CD8-positive, alpha-beta memory T cell (primary cell): ENCODE measurements at places on chromosomes 2 and 18. TPM values are rescaled to one million over a fixed set of nuclear protein-coding genes. Genes with fewer than 3 reads are reported as not detected.

ABCG8 gene
- not detected for polyA plus RNA-seq

DNA sequence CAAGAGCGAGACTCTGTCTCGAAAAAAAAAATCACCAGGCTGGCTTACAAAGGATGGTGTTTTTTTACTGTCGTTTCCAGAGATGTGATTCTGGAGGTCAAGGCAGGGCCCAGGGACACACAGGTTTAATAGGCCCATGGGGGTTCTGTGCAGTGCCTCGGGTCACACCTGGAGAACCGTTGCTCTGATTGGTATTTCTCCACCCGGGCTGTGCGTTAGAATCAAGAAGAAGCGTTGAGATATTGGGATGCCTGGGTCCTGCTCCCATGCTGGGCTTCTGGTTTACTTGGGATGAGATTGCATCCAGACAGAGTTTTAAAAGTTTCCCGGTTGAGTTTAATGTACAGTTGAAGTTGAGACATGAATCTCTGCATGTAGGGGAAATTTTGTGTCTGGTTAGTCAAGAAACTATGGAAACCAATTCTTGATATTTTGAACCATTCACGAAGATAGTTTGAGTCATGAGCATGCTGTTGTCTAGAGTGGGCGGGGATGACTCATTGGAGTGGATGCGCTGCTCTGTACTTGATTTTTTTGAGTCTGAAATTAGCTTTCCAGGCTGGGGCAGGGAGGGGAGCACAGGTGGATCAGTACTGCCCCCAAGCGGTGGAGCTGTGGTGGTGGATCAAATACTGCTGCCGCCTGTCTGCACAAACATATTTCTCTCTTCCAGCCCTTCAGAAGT lies 50.1 kb downstream of the GREB1 start:
- no peaks in the 10 kb centered on the region for H3K27me3 ChIP-seq
- H3K36me3 ChIP-seq: no peaks in the 10 kb centered on the region
- no peaks in the 10 kb centered on the region for H3K4me1 ChIP-seq
- H3K4me3 ChIP-seq: no peak overlapping the region
- peak; percentile 19 for DNase-seq
- H3K27ac ChIP-seq: no peak overlapping the region

DNA sequence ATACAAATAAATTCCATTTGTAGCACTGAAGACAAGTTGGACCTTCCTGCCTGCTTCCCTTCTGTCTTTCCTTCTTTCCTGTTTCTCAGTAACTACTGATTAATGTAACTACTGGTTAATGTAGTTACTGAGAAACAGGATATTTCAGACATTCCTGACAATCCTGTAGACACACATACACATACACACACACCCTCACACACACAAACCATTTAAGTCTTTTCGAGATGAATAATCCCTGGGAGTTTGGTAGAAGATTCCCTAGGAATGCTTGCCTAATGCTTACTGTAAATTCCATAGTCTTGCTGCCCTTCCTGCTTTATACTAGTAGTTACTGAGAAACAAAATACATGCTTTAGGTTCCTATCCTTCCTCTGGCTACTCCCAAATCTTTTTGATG lies 83.9 kb downstream of the PIK3C3 start:
- H3K36me3 ChIP-seq: peaks cover 28% of the 10 kb centered on the region
- H3K27me3 ChIP-seq: no peaks in the 10 kb centered on the region
- H3K4me3 ChIP-seq: no peak overlapping the region
- no peaks in the 10 kb centered on the region for H3K4me1 ChIP-seq
- DNase-seq: no peak
- H3K27ac ChIP-seq: no peak overlapping the region

DNA sequence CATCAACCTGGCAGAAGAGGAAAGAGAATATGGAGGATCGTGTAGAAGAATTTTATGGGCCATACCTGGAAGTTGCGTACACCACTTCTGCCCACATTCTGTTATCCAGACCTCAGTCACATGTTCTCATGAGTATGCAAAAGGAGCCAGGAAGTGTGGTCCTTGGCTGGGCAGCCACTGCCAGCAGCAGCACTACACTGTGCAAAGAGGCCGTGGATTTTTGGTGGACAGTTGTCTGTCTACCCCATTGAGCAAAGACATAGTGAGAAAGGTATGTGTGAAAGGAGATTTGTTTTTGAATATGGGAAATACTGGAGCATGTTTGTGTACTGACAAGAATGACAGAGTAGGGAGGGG lies 68.1 kb downstream of the SDC1 start:
- DNase-seq: no peak
- H3K4me1 ChIP-seq: no peaks in the 10 kb centered on the region
- H3K36me3 ChIP-seq: no peaks in the 10 kb centered on the region
- no peak overlapping the region for H3K27ac ChIP-seq
- no peak overlapping the region for H3K4me3 ChIP-seq
- H3K27me3 ChIP-seq: no peaks in the 10 kb centered on the region

- H3K27me3 ChIP-seq: no peaks in the 10 kb centered on the region
- no peaks in the 10 kb centered on the region for H3K36me3 ChIP-seq
- no peaks in the 10 kb centered on the region for H3K4me1 ChIP-seq
- H3K27ac ChIP-seq: no peak overlapping the region
These were observed 36.7 kb upstream of the AGPS start for GRCh38 chr2:177355874-177356273.

- H3K36me3 ChIP-seq: no peaks in the 10 kb centered on the region
- H3K27ac ChIP-seq: no peak overlapping the region
- no peak overlapping the region for H3K4me3 ChIP-seq
- DNase-seq: no peak
- H3K4me1 ChIP-seq: no peaks in the 10 kb centered on the region
These were observed 14.3 kb downstream of the MALL start for GRCh38 chr2:110101280-110101844.

GRCh38 chr2:46394649-46395510 lies 84.5 kb upstream of the TMEM247 start:
- H3K27me3 ChIP-seq: no peaks in the 10 kb centered on the region
- H3K4me1 ChIP-seq: no peaks in the 10 kb centered on the region
- no peaks in the 10 kb centered on the region for H3K36me3 ChIP-seq
- H3K4me3 ChIP-seq: no peak overlapping the region
- H3K27ac ChIP-seq: no peak overlapping the region

UGT1A3 gene
- not detected for polyA plus RNA-seq

TBR1 gene
- polyA plus RNA-seq: not detected

DNA sequence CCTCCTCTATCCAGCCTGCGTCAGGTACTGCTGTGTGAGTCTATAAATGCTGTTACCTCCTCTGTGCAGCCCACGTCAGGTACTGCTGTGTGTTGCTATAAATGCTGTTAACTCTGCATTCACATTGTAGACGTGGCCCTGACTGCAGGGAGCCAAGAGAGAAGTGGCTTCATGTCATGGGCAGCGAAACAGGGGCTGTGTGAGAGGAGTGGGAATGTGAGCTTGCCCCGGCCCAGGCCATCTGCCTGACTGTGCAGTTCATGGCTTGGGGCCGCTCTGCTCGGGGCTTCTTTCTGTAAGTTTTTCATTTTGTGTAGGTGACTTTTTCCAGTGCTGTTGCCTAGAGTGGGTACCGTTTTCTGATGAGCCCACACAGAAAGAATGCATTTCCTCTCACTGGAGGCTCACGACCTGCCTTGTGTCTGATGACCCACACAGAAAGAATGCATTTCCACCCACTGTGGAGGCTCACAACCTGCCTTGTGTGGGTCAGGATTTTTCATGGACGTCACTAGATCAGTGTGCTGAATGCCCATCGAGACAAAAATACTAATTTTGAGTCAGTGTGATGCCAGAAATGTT lies 104.5 kb downstream of the SNTG2 start:
- no peak for DNase-seq
- H3K36me3 ChIP-seq: no peaks in the 10 kb centered on the region
- H3K4me3 ChIP-seq: no peak overlapping the region
- no peak overlapping the region for H3K27ac ChIP-seq
- H3K27me3 ChIP-seq: no peaks in the 10 kb centered on the region

DNA sequence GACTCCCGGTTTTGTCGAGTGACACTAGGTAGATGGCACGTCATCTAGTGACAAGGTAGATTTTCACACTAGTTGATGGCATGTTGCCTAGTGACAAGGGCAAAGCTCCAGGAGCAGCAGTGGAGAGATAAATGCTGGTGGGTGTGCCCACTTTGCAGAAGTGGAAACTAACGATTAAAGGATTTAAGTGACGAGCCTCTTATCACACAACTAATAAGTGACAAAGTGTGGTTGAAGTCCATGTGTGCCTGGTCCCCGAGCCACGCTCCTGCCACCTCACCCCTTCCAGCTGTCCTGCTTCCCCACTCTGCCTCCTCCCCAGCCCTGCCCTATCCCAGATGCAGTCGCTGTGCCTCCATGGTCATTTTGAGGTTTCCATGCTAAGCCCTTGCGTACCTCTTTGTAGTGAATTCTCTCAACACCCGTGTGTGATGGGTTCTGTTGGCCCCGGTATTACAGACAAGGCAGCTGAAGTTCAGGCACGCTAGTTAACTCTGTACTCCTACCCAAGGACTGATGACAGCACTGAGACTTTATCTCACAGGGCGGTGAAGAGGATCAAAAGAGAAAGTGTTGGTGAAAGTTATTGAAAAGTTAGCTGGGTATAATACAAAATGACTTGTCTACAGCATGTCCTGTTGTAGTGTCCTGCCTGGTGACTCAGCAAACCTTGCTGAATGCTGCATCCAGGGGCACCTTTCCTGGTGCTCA lies 113.4 kb upstream of the GLI2 start:
- H3K36me3 ChIP-seq: no peaks in the 10 kb centered on the region
- no peak for DNase-seq
- no peaks in the 10 kb centered on the region for H3K27me3 ChIP-seq
- no peak overlapping the region for H3K27ac ChIP-seq
- no peaks in the 10 kb centered on the region for H3K4me1 ChIP-seq

GRCh38 chr2:122531290-122532071 lies 776.0 kb downstream of the TSN start:
- H3K36me3 ChIP-seq: no peaks in the 10 kb centered on the region
- H3K27ac ChIP-seq: no peak overlapping the region
- no peak for DNase-seq
- no peaks in the 10 kb centered on the region for H3K27me3 ChIP-seq

ANKRD36 gene
- 11.2 TPM for polyA plus RNA-seq

CDH2 gene
- polyA plus RNA-seq: 0.23 TPM

GRCh38 chr2:237732070-237732469 lies 66.5 kb upstream of the RBM44 start:
- no peaks in the 10 kb centered on the region for H3K27me3 ChIP-seq
- no peak overlapping the region for H3K27ac ChIP-seq
- no peak for DNase-seq

DNA sequence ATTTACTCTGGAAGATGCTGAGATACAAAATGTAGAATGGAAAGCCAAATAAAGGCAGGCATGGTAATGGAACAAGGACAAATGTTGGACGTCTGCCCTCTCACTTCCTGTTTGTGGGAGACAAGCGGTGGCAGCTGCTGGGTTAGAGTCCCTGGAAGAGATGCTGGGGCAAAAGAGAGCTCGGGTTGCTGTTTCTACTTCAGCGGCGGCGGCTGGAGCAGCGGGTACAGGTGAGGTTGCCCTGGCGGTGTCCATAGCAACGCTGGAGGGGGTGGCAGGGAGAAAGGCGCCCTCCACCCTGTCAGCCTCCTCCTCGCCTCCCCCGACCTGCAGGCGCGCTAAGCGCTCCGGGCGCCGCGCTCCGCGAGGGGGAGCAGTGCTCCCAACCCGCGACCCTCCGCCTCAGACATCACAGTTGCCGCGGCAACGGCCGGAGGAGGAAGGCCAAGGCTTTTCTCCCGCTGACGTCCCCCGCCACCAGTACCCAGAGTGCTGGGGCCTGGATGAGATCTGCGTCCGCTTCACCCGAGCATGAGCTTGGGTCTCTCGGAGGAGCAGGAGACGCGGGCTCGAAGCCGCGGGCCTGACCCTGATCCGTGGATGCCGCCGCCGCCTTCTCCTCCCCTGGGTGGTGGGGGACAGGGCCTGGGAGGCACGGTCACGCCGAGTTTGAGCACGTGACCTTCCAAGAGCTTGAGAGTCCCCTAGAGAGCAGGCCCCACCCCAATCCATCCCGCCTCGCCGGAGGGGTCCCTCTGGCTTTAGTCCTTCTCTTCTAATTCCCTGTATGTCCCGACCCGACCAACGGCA lies 65.6 kb downstream of the NOL4 start:
- no peak for DNase-seq
- no peaks in the 10 kb centered on the region for H3K27me3 ChIP-seq
- no peak overlapping the region for H3K27ac ChIP-seq
- no peaks in the 10 kb centered on the region for H3K36me3 ChIP-seq

DNA sequence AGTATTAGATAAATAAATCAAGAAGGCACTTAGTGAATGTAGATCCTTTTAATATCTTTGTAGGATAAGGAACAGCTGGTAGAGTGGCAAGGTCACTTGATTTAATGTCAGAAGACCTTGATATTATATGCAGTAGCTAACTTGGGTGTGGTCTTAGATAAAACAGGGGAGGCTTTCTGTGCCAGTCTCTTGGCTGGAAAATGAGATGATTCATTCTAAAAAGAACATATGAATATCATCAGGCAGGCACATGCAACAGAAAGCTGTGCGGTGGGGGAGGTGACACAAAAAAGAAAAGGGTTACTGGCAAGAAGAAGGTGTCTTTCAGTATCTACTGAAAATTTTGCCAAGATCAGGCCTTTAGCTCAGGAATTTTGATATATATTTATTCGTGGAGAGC lies 931.7 kb upstream of the CELF4 start:
- no peak for DNase-seq
- H3K27ac ChIP-seq: no peak overlapping the region
- no peaks in the 10 kb centered on the region for H3K4me1 ChIP-seq
- H3K36me3 ChIP-seq: no peaks in the 10 kb centered on the region
- H3K27me3 ChIP-seq: no peaks in the 10 kb centered on the region

GRCh38 chr2:160315337-160315736 lies 115.3 kb upstream of the ITGB6 start:
- H3K36me3 ChIP-seq: peaks cover 10% of the 10 kb centered on the region
- H3K4me1 ChIP-seq: peaks cover 13% of the 10 kb centered on the region
- H3K27ac ChIP-seq: no peak overlapping the region
- DNase-seq: no peak

ANKRD39 gene
- polyA plus RNA-seq: 29.6 TPM

PRKAG3 gene
- polyA plus RNA-seq: not detected

DNA sequence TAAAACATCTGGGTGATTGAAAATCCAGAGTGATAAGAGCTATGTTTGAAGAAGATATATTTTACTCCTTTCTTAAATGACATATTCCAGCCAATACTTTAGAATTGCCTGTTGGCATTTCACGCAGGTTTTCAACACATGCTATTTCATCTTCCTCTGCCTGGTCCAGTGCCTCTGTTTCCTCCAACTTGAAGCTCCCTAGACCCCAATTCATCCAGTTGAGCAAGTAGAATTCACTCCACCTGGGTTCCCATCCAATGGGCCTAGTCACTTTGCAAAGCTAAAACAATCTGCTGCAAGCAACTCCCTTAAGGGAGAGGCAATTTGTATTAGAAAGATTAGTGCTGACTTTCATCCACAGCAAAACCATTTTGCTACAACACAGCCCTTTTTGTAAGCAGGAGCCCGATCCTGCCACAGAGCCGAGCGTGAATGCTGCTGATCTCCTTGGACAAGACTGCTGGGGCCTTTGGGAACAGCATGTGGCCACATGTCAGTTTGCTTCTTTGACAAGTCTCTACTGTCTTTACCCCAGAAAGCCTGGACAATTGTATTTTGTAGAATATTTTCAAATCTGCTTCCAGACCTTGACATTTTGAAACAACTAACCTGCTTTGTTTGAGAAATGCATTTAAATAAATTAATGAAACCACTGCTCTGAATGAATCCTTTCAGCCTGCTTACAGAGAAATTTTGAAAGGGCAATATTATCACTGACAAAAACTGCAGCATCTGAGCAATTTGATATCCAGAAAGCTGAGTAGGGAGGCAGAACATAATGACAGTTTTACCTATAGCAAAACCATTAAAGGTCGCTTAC lies 259.1 kb downstream of the TDRD15 start:
- DNase-seq: no peak
- no peak overlapping the region for H3K27ac ChIP-seq
- H3K4me3 ChIP-seq: no peak overlapping the region
- H3K36me3 ChIP-seq: no peaks in the 10 kb centered on the region
- H3K27me3 ChIP-seq: no peaks in the 10 kb centered on the region

GRCh38 chr2:231462729-231463465 lies 1.4 kb downstream of the NCL start:
- no peaks in the 10 kb centered on the region for H3K27me3 ChIP-seq
- peak overlapping the region; percentile 98 for H3K27ac ChIP-seq
- peaks cover 49% of the 10 kb centered on the region for H3K36me3 ChIP-seq
